ENCODE measurements at places on chromosomes 3 and 15.

DNA sequence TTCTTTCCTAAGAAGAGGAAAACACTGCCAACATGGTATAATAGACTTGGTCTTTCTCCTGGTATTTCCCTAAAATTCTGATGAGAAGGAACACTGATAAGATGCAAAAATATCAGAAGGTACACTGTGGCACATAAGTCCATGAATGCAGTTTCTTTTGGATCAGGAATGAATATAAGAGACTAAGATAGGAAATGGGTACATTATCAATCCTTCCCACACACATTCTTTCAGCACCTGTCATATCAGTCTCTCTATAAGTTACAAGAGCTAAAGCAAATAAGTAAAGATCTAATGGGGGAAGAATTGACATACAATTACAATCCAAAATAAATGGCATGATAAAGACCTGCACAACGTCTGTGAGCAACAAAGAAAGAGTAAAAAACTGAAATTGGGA, 1101.0 kb downstream of the ROBO2 start:
- peak; percentile 45 for DNase-seq

DNA sequence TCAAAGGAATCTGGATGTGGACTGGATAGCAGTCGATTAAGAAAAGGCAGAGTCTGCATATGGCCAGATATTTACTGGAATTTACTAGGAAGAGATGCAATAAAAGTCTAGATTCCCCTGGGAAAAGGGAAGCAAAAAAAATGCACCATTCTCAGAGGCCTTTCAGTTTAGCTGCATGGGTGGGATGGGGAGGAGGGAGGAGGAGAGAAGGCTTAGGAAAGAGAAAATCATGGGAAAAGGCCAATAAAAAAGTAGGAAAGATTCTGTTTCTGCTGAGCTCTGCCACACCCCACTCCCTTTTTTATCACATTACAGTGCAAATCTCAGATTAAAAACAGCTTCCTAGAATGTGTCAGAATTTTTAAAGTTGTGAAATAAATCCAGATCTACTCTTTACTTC, 103.6 kb downstream of the ADAMTS9 start:
- no peak for DNase-seq

- DNase-seq = no peak
These were observed 162.5 kb downstream of the WNT7A start for GRCh38 chr3:13717222-13717895.

DNA sequence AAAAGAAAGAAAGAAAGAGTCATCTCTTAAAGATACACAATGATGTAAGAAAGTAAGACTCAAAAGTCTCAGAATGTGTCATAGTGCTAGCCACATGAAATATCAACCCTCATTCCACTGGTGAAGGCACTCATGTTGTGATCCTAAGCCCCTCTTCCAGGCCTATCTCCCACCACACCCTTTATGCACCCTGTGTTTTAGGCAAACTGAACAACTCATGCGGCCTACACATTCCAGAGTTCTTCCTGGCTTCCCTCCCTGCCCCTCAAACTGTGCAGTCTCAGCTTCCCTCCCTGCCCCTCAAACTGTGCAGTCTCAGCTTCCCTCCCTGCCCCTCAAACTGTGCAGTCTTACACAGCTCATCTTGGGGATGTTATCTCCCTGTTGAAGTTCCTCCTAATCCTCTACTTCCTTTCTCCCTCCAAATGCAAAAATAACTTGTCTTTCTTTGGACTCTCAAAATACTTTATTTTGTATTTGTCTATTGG, 69.0 kb upstream of the FNDC3B start:
- DNase-seq = no peak

GRCh38 chr3:144018776-144019175, 47.2 kb downstream of the DIPK2A start:
- DNase-seq = peak; percentile 49

- DNase-seq = peak; percentile 37
These were observed 14.6 kb upstream of the AHSG start for GRCh38 chr3:186598108-186598784.

DNA sequence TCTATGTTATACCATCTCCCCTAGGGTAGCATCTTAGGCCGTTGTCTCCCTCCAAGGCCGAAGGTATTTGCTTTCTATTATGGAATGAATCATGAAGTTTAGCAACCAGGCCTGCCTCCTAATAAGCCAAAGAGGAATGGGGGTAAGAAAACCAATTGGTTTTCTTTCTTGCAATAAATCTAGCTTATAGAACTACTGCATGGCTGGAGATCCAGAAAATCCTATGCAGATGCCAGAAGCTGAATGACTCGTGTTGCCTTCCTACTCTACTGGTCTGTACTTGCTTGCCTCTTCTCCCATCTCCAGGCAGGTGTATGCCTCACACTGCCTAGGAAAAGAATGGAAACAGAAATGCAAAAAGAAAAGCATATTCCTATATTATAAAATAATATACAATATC, 31.1 kb upstream of the IL16 start:
- DNase-seq = no peak

GRCh38 chr3:37173806-37174205, 576 bp downstream of the LRRFIP2 start:
- DNase-seq = no peak

- DNase-seq = no peak
These were observed 70.9 kb downstream of the CHAC1 start for GRCh38 chr15:41024131-41024530.

All from PC-3 (cell line).